Fibroblast of the aortic adventitia (primary cell): ENCODE measurements at places on chromosomes 12 and 14. TPM values are rescaled to one million over a fixed set of nuclear protein-coding genes. Genes with fewer than 3 reads are reported as not detected.

RNF212B gene
- total RNA-seq, result not detected in 2 replicates

ANO2 gene
- not detected in 2 replicates for total RNA-seq

KCNH5 gene
- 0.36 TPM in 1 of 2 replicates, not detected in the other for total RNA-seq

LARP4 gene
- total RNA-seq, result 33.8 and 47.5 TPM in 2 replicates

SLC24A4 gene
- total RNA-seq, result 0.08 TPM in 1 of 2 replicates, not detected in the other

KLRC1 gene
- total RNA-seq, result not detected in 2 replicates

DDN gene
- total RNA-seq, result 0.08 and 0.09 TPM in 2 replicates

CAPZA3 gene
- total RNA-seq, result not detected in 2 replicates

KCNC2 gene
- not detected in 2 replicates for total RNA-seq

EXOC3L4 gene
- total RNA-seq, result 0.41 TPM in 1 of 2 replicates, not detected in the other

SPX gene
- 0.54 and 0.82 TPM in 2 replicates for total RNA-seq

PLEKHA5 gene
- total RNA-seq, result 22.2 and 40.7 TPM in 2 replicates

KRT79 gene
- total RNA-seq, result not detected in 2 replicates

SOAT2 gene
- 0.09 TPM in 1 of 2 replicates, not detected in the other for total RNA-seq

PTGR2 gene
- total RNA-seq, result 4.4 and 9.3 TPM in 2 replicates

PIANP gene
- 0.45 TPM in 1 of 2 replicates, not detected in the other for total RNA-seq

KRT3 gene
- total RNA-seq, result not detected in 2 replicates

SDSL gene
- total RNA-seq, result 1.9 and 5.9 TPM in 2 replicates

RD3L gene
- total RNA-seq, result not detected in 2 replicates
